ENCODE measurements at places on chromosomes 5 and 9.
A peak's percentile ranks its signal among the peaks of the same experiment; 100 is the strongest.

DNA sequence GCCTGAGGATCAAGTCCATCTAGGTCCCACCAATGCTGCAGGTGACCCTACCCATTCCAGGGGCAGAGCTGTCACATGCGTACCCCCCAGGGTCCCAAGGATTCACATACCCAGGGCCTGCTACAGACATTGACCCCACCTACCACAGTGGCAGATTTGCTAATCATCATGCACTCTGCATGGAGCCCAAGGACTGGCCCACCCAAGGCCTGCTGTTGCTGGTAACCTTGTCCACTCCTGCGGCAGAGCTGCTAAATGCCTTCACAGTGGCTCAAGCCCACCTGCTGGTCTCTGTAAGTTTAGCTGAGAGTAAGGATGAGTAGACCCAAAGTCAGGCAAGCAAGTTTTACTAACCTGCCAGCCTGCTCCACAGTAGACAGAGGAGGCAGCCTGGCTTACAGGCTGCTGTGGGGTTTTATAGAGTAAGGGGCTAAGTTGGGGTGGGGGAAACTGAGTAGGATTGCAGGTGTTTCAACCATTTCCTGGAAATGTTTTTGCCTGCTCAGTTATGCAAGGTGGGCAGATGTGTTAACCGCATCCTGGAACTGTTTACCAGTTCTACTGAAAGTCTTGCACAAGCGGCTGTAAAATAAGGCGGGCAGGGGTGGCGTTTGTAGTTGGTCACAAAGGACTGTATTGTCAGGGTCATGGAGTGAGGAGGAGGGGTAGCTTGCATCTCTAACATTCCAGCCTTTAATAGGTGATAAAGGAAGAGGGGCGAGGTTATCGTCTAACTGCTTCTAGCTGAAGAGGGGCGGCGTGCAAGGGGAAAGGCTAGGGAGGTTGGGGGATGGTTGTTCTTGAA is 2163.5 kb upstream of the WWC1 start:
- no peak for DNase-seq

DNA sequence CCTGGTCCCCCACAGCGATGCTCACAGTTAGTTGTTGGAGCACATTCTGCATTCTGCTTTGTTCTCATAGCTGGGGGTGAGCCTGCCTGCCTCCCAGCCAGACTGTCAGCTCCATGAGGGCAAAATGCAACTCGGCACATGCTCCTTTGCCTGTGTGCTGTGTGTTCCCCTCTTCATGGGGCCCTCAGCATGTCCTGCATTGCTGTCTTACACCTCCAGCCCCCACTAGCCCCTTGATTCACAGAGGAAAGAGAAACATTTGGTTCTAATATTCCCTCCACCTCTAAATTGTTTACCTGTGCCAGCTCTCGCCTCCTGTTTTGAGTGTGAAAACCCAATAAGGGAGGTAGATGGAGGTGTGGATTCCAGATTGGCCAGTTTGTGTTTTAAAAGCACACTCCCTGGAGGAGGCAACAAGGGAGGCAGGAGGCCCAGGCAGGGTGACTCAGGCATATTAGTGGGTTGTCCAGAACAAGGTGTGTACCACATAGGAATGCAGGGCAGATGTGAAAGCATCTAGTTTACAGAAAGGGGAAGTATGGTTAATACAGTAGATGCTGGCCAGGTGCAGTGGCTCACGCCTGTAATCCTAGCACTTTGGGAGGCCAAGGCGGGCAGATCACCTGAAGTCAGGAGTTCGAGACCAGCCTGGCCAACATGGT is 224.6 kb downstream of the AGTPBP1 start:
- DNase-seq = no peak

DNA sequence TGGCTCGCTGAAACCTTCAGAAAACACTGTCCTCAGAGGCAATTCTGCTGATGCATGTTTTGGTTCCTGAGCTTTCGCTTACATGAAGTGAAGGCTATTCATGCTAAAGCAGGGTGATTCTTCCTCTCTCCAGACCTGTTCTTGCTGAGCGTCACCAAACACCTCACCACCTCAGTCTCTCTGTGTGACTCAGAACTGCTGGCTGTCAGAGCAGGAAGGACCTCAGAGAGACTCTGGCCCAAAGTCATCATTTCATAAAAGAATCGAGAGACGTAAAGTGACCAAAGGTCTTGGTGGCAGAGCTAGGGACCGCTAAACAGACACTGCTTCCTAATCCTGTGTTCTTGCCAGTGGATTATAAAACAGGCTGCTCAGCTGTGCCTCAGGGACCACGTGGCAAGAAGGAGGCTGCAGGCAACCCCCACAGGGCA is 73.8 kb downstream of the LHFPL2 start:
- DNase-seq = no peak

GRCh38 chr5:39197556-39197955 is 21.8 kb downstream of the FYB1 start:
- DNase-seq = no peak

- no peak for DNase-seq
These were observed 9.7 kb upstream of the PDCD1LG2 start for GRCh38 chr9:5500441-5501235.

DNA sequence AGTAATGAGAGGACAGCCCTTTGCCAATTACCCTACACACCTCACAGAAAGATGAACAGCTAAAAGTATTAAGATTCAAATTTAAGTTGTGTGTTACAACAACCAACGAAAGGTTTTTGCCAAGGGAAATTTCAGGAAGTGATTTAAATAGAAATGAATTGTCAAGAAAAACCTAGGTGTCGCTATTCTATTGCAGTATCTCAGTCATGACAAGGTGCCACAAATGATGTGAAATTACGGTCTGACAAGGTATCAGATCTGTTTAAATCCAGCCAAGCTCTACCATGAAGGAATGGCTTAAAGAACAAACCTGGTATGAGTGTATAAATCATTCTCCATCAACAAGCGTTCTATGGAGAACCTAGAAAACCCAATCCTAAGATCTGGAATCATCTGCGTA is 189.7 kb downstream of the ATPSCKMT start:
- DNase-seq = no peak

- no peak for DNase-seq
These were observed 2395.6 kb upstream of the C9orf72 start for GRCh38 chr9:29968831-29969230.

GRCh38 chr5:179801304-179802206 is 5.1 kb downstream of the MGAT4B start:
- peak; percentile 88 for DNase-seq

DNA sequence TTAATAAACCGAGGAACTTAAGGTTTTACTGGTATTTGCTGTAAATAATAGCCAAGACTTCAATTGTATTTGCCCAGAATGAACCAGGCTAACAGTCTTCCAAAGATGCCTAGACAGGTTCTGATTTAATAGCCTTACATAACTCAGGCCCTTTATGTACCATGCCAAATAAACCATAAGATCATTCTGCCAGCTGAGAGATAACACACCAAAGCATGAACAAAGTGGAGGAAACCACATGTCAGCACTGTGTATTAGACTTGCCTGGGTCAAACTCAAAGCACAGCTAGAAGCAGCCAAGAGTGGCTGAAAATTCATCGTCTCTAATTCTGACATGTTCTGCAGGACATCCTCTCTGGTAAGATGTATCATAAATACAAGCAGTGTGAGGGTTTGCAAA is 319.3 kb upstream of the ZNF608 start:
- no peak for DNase-seq

- DNase-seq = no peak
These were observed 792 bp downstream of the NTMT1 start for GRCh38 chr9:129626625-129627284.

GRCh38 chr5:31939151-31939550 is 235.0 kb downstream of the GOLPH3 start:
- no peak for DNase-seq

DNA sequence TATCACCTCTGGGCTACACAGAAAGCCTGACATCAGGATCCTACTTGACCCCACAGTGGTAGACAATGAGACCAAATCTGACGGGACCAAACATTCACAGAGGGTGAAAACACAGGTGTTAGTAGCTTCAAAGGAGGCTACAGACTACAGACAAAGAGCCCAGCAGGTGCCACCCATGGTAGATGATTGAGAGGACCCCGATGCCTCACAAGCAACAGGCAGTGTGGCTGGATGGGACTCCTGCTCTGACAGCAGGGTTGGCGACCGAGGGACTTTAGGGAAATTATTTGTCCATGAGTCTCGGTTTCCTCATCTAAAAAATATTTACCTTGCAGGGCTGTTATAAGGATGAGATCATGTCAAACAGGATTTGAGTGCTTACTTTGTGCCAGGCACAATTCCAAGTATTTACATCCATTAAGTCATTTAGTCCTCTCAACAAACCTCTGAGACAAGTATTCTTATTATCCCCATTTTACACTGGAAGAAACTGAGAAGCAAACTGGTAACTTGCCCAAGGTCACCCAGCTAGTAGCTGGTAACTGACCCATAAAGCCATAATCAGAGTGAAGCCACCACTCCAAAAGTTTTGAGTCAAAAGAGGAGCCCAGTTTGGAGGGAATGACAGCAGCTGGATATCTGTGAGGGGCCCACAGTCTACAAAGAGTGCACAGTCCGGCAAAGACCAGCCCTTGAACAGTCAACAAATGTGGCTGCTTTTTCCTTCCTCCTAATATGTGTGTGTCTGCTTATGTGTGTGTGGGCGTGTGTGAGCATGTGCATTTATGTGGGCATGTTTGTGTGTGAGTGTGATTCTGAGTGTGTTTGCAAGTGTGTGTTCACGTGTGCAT is 502.0 kb downstream of the BNC2 start:
- no peak for DNase-seq

DNA sequence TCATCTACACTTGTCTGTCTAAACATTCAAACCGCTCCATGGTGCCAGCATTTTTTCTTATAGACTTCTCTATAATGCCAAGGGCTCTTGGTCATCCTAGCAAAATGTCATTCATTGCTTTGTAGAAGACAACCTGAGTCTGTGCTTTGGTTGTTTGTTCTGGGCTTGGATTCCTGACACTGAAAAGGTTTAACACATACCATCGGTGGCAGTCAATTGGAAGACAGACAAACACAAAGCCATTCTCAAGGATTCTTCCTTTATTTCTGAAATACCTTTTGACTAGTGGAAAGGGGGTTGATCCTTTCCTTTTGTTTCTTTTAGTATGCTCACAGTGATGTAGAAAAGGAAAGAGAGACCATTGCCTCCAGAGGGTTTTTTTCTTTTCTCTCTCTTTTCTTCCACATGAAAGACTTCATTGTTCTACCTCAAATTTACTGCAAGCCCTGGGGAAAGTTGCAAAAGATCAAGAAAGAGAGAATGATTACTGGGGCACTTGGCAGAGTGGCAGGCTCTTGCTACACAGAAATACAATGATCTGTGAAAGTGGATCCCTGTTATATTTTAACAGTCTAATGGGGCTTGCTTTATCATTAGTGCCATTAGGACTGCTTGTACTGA is 66.4 kb upstream of the TMC1 start:
- DNase-seq = no peak

GRCh38 chr5:142034994-142035393 is 22.2 kb upstream of the GNPDA1 start:
- no peak for DNase-seq

DNA sequence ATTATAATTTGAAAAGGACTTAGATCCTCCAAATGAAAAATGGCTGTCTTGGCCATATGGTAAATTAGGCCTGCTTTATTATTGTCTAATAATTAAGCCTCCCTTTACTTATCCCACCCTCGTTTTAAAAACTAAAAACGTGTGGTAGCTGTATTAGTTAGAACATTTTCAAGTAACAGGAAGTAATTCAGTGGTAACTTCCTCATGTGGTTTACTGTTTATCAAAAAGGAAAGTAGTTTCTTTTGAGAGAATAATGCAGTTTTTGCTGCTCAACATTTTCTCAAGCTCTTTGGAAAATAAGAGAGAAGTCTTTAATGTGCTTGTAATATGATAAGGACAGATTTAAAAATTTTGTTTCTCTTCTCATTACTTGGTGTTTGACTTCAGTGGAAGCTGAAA is 26.0 kb downstream of the ZCCHC7 start:
- no peak for DNase-seq

DNA sequence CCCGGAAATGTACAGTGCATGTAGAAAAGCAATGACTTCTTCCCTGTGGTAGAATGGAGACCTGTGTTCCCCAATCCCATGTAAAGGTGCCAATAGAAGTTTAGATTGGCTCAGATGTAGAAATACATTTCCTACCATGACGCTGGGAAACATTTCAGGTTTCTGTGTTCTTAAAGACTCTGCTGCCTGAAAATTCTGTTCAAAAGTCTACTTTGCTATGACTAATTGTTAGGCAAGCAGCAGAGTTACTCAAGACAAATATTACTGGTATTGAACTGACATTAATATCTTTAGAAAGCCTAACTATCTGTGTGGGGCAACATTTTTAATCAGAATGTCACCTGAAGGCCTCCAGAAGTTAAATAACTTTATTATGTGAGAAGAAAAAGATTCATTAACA is 75.5 kb upstream of the ELL2 start:
- DNase-seq = no peak
